Kasumi-1 (cell line): ENCODE measurements at places on chromosomes 1 and 21.

- no peak for DNase-seq
Measured at GRCh38 chr1:230263568-230264195, 162.4 kb downstream of the PGBD5 start.

DNA sequence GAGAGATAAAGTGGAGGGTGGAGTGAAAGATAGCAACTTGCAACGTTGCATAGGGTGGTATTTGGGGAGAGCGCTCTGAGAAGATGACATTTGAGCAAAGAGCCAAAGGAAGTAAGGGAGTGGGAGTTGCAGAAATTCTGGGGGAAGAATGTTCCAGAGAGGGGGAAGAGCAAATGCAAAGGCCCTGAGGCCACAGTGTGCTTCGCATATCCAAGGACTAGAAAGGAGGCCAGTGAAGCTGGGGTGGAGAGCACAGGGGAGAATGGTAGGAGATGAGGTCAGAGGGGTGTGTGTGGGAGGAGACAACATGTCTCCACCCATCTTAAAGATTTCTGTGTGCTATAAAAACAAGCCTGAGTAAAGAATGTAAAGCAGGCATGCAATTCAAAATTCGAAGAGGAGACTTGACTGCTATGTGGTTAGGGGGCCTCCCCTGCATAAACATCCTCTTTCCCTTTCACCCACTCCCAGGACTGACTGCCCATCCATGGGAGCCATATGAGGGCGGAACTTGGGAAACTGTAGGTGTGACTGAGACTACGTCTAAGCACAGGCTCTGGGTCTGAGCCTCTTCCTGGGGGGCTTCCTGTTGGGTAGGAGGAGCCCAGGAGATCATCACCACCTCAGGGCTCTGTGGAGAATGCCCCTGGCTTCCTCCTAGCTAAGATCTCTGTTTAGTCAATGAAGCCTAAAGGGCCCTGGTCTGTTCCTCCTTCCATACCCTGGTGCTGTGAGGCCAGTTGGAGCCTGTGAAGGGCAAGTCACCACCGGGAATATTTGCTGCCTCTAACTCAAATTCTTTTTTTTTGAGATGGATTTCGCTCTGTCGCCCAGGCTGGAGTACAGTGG lies 2.9 kb upstream of the CLIC4 start:
- DNase-seq = no peak

GRCh38 chr1:9281071-9281827 lies 11.4 kb upstream of the SPSB1 start:
- DNase-seq = no peak

DNA sequence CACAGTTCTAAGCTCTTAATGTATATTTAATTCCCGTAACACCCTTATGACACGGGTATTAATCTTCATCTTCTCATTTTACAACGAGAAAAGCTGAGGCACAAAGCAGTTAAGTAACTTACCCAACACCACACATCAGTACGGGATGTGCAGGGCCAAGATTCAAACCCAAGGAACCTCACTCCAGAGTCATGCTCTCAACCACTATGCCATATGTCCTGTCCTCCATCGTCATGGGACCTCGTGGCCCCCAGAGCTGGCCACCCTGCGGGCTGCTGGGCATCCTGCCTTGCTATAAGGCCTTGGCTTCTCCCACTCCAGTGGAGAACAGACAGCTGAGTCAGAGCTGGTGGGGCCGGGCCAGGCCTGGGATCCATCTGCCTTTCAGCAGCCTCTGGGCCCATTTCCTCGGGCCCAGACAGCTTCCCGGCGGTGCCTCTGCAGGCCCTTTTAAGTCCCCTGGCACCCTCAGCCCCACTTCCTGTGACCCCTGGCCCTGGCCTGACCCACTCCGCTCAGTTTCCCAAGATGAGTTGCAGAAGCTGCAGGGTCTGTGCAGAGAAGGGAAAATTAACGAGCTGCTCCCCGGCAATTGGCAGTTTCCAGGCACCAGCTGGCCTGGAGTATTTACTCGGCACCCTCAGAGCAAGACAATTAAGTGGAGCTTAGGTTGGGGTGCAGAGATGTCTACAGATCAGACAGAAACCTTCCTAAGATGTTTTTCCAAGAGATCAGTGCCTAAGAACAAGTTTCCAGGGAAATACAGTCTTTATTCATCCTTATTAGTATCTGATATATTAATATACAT lies 98.2 kb downstream of the EPHB2 start:
- DNase-seq = no peak

- no peak for DNase-seq
Measured at GRCh38 chr1:202794051-202794740, 14.0 kb downstream of the KDM5B start.

DNA sequence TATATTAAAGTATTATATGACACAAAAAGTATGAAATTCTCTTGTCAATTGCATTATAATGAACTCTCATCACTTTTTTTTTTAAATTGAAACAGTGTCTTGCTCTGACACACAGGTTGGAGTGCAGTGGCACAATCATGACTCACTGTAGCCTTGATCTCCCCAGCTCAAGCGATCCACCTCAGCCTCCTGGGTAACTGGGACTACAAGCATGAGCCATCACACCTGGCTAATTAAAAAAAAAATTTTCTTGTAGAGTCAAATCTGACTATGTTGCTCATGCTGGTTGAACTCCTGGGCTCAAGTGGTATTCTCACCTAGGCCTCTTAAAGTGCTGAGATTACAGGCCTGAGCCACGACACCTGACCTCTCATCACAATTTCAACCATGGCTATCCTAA lies 259.3 kb downstream of the S1PR1 start:
- DNase-seq = no peak

DNA sequence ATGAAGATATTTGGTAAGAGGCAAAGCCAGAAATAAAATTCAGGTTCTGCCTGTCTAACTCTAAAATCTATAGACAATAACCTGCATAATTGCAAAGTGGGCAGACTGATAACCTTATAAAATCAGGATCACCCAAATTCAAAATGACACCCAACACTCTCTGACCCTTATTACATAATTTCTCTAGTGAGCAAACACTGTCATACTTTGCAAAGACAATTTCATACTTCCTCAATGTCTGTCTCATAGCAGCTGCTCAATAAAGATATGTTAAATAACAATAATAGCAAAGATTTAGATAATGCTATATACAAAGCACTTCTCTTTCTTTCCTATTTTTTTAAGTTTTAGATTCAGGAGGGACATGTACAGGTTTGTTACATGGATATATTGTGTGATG lies 118.5 kb downstream of the UCHL5 start:
- DNase-seq = no peak

DNA sequence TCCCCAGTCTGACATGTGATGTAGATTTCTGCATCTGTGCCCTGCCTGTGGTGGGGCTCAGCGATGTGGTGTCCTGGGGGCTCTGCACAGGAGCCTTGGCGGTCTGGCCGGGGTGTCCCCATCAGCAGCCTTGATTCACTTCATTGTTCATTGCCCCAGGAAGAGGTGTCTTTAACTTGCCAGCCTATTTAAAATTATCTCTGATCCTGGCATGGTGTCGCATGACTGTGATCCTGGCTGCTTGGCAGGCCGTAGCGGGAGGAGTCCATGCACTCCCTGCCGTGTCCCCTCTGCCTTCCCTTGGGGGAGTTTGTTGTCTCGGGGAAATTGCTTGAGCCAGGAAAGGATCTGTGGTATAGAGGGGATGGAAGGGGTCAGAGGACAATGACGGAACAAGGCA lies 59.9 kb downstream of the TRIM11 start:
- DNase-seq = no peak

GRCh38 chr1:95309031-95309471 lies 75.0 kb downstream of the RWDD3 start:
- DNase-seq = peak; percentile 48

- no peak for DNase-seq
Measured at GRCh38 chr1:170131450-170131849, 14.3 kb upstream of the NTMT2 start.

- DNase-seq = no peak
Measured at GRCh38 chr1:3656450-3657095, 4.3 kb downstream of the TP73 start.

DNA sequence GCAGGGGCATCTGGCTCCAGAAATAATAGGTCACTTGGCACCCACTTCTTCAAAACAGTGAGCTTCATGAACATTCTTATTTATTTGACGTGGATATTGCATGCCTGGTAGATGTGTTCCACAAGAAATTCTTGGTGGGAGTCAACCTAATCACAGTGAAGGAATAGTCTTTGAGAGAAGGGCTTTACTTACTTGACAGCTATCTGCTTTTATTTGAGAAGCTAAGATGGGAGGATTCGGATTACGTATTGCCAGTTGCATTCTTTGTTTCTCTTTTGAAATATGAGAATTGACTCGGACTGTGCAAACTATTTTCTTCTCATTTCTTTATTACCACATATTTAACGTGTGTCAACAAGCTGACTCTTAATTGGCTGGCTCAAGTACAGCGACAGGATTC lies 117.2 kb downstream of the FASLG start:
- DNase-seq = no peak

DNA sequence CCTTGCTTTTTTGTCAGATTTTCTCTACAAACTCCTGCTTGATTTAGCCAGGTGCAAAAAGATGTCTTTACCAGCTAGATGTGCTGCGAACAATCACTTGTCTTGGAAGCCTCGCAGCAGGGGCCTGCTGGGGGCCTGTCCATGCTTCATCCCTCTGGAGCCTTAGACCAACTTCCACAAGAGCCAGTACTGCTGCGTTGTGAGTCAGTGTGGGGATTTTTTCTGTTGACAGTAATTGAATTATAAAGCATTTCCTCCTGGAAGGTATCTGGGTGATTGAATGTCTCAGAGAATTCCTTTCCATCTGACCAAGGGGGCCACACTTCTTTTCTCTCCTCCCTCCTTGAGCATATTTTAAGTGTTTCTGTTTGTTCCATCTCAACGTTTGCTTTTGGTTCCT lies 40.4 kb upstream of the LDLRAP1 start:
- no peak for DNase-seq

GRCh38 chr1:5950994-5951785 lies 41.0 kb downstream of the NPHP4 start:
- no peak for DNase-seq

GRCh38 chr1:77413541-77414335 lies 131.9 kb downstream of the AK5 start:
- peak; percentile 91 for DNase-seq

GRCh38 chr1:104671684-104672353 lies 922.1 kb downstream of the AMY1C start:
- DNase-seq = no peak

- no peak for DNase-seq
Measured at GRCh38 chr1:111778066-111778465, 22.4 kb downstream of the DDX20 start.

- peak; percentile 89 for DNase-seq
Measured at GRCh38 chr1:36088577-36089392, at the start of gene ADPRS. Gene ADPRS, plus strand, starts transcription at chr1:36088892. Its CDS starts 13 bp downstream, at chr1:36088905.

GRCh38 chr1:155175927-155176371 lies 2.3 kb downstream of the TRIM46 start:
- peak; percentile 48 for DNase-seq

DNA sequence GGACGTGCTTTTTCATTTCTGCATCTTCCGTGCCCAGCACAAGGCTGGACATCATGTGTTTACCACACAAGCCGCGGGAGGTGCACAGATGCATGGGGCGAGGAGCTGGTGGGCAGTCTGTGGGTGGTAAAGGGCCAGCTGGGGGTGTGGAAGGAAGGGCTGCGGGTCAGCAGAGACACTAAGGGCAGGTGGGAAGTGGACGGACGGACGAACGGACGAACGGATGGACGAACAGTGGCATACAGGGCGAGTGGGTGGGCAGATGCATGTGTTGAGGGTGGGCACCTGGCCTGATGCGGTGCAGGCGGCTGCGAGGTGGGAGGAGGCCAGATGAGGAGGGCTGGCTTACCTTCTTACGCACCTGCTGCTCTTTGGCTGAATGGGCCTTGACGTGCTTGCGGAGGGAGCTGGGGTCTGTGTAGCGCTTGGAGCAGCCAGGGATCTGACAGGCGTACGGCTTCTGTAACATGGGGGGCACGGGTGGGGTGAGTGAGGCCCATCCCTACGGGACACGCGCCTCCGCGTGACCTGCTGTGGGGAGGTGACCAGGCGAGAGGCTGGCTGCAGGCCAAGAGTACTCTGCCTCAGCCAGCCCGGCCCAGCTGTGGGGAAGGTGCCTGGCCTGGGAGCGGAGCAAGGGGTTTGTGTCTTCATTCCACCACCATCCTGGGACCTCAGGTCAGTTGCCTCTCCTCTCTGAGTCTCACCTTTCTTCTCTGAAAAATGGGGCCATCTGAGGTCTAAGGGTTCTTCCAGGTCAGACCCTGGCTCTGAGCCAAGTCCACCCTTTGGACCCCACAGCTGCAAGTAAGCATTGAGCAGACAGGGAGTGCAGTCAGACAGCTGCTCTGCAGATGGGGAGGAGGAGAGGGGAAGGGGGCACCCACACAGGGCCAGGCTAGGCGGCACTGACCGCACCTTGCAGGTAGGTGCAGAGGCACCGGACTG lies 65.5 kb downstream of the DMRTB1 start:
- no peak for DNase-seq

DNA sequence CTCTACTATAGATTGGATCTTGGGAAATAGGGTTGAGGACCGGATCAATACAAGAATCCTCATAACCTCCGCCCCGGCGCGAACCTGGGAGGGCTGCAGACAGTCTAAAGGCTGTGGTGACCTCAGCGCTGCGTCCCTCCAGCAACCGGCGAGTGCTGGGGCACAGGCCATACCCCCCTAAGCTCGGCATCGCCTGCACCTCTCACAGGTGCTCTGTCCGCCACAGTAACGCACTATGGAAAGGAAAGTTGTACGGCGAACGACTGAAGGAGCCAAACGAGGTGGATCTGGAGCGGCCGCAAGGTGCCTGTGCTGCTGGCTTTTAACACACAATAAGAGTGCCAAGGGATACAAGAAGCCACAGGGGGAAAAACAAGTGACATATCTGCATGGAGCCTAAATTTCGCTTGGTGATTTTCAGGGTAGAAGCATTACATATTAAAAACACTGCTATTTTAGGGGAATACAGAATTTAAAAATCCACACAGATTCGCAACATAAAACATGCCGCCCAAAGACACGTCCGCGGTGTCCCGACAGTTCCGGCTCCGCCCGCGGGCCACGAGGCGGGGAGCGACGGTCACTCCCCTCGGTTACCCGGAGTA lies 1.4 kb upstream of the RBM15 start:
- DNase-seq = peak; percentile 49
